ENCODE measurements at places on chromosomes 11 and 22.

- DNase-seq: no peak
Measured at GRCh38 chr11:29321293-29322132, 695.3 kb downstream of the KCNA4 start.

DNA sequence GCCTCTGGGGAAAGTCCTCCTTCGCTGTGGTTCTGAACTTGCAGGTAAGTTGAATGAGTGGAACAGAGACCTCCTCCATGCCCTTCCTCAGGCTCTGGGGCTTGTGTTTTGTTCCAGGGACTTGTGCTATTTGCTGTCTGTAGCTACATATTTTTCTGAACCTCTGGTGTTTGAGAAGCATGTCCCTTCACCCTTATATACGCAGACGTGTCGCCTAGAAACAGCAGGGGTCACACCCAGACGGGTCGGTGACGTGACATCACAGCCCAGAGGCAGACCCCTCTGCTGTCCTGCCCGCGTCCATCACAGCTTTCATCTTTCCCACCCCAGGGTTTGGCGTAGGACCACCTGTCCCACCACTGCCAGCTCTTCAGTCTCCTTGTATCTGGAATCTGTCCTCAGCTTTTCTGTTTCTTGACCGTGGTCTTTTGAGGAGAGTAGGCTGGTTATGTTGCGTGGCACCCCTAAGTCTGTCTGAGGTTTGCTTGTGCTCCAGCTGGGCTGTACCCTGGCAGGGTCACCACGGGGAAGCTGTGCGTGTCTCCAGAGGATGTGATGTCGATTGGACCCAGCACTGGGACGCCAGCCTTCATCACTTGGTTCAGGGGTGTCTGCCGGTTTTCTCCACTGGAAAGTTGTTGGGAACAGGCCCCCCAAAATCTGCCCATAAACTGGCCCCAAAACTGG is 13.4 kb upstream of the MUC5B start:
- no peak for DNase-seq

GRCh38 chr22:49585461-49586243 is 242.0 kb downstream of the BRD1 start:
- DNase-seq: no peak

DNA sequence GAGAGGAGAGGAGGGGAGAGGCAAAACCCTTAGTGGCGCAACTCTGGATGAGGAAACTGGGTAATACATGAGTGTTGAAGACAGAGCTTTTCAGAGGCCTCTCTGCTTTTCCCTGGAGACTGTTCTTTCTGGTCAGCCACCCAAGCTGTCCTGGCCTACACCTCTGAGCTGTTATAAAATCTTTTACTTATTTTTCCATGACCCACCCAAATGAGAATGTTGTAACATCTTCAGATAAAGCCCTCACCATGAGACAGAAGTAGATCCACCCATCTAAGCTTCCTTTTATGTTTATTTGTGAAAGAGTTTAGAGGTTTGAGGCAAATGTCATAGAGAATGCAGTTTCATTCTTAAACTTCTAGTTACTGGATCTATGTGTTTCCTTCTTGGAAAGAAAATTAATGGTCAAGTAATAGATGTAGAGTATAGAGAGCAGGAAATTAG is 20.3 kb upstream of the APLP2 start:
- DNase-seq: no peak

DNA sequence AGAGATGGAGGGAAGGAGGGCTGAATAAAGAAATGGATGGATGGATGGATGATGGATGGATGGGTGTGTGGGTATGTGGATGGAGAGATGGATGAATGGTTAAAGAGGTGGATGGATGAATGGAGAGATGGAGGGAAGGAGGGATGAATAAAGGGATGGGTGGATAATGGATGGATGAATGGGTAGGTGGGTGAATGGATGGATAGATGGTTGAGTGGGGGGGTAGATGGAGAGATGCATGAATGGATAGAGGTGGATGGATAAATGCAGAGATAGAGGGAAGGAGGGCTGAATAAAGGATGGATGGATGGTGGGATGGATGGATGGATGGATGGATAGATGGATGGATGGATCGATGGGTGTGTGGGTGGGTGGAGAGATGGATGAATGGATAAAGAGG is 71.6 kb downstream of the CDKN1C start:
- DNase-seq: no peak

DNA sequence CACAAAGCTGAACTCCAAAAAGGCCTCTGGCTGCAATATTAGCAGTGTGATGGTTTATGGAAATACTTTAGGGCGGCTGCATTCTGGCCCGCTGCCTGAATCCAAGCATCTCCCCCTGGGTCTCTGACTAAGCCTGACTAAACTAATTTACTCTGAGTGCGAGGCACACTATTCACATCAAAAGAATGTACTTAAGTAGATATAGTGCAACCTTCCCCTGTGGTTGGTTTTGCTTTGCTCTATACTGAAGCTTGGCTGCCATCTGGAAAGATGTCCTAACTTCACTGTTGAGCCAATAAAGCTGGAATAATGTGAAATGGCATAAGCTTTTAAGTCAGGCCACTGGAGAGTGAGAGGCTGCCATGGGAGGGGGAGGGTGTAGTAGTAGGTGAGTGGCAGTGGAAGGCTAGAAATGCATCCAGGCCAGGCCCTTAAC is 321.6 kb downstream of the AASDHPPT start:
- no peak for DNase-seq

- DNase-seq: no peak
Measured at GRCh38 chr11:128645968-128646367, 47.9 kb upstream of the FLI1 start.

DNA sequence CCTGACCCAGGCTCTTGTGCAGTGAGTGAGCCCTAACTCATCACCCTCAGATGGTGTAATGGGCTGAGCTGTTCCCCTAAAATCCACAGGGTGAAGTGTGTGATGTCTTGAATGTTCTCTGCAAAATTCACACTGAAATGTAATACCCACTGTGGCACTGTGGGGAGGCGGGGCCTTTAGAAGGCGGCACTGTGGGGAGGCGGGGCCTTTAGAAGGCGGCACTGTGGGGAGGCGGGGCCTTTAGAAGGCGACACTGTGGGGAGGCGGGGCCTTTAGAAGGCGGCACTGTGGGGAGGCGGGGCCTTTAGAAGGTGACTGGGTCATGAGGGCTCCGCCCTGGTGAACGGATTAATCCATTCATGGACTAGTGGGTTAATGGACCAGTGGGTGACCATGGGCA is 33.0 kb downstream of the CHID1 start:
- no peak for DNase-seq

- DNase-seq: no peak
Measured at GRCh38 chr11:69213964-69214363, 58.2 kb downstream of the SMIM38 start.

GRCh38 chr11:34893416-34893815 is 22.8 kb downstream of the APIP start:
- DNase-seq: no peak

GRCh38 chr11:65432686-65433582 is 10.3 kb downstream of the NEAT1 start:
- DNase-seq: no peak

GRCh38 chr11:66562907-66563583 is 5.4 kb downstream of the CTSF start:
- no peak for DNase-seq

DNA sequence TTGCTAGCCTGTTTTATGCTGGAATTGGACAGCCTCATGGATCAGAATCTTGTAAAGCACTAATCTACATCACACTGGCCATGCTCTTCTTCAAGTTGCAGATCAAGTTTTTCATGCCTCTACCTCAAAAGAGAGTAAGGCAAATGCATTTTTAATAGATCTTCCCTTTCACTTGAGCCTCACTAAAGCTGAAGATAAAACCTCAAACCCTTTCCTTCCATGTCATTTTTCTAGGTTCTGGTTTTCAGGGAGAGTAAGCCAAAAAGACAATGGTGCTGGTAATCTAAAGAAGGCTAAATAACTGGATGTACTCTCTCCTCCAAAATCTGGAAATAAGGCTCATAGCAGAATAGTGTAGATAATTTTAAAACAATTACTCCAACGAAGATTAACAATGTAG is 28.3 kb downstream of the POU2AF1 start:
- DNase-seq: no peak

GRCh38 chr11:22677153-22677903 is 10.9 kb downstream of the GAS2 start:
- DNase-seq: no peak

GRCh38 chr11:69297787-69298266 is 3.9 kb downstream of the MYEOV start:
- no peak for DNase-seq

DNA sequence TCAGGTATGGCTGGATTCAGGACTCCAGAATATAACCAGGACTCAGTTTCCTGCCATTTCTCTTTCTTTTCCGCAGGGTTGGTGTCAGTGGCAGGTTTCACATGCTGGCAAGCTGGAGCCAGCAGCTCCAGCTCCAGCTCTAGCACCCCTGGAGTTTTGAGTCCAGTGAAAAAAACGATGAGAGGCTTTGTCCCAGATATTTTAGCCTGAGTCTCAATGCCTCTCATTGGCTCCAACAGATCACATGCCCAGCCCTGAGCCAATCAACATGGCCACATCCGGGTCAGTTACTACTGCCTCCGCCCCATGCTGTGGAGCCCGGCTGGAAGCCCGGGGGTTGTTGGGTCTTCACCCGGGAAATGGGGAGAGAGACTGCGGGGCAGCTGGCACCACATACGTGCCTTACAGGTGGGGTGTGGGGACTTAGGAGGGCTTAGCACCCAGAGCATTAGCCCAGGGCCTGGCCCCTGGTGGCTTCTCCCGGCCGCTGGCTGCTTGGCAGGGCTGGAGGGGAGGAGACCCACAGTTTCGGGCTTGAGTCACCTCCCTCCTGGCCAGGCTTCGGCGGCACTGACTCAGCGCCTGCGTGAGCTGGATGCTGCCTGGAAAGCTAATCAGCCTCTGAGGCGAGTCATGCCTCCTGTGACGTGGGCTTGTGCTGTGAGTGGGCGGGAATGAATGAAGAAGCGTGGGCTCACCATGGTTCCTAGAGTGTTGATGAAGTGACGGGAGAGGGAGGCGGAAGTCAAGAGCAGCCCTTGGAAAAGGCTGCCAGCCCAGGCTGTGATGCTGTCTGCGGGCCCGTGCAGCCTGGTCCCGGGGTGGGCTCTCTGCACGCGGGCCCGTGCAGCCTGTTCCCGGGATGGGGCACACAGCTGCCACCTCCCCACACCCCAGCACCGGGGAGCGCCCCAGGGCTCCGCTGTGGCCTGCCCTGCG is 15.3 kb upstream of the MRTFA start:
- no peak for DNase-seq

DNA sequence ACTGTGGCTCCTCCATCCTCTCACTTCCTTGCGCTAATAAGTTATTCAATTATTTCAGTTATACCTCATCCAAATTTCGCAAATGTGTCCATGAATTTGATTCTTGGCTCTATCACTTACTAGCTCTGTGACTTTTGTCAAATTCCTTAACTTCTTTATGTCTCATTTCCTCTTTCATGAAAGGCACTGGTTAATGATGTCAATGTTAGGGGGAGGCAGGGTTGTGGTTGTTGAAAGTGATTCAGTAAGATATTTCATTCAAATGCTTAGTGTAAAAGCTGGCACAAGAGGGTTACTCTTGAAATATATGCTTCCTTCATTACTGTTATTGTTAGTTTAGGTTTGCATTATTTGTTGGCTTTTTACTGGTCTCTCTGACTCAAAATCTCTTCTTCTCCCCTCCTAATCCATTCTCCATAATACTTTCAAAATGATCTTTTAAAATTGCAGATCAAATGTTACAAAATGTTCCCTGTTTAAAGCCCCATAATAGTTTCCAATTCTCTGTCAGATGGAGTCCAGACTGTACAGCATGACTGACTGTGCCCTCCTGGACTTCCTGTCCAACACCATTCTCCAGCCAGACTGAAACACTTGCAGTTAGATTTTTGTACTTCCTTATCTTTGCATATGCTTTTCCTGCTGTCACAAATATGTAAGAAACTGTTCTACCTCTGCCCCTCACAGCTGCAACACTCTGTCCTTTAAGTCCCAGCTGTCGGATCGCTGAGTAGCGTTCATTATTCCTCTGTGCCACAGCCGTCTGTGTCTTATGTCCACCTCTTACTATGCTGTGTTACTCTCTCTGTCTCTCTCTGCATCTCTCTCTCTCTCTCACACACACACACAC is 510.6 kb upstream of the RAG2 start:
- no peak for DNase-seq

GRCh38 chr22:36819112-36819511 is 2.3 kb upstream of the PVALB start:
- DNase-seq: no peak

DNA sequence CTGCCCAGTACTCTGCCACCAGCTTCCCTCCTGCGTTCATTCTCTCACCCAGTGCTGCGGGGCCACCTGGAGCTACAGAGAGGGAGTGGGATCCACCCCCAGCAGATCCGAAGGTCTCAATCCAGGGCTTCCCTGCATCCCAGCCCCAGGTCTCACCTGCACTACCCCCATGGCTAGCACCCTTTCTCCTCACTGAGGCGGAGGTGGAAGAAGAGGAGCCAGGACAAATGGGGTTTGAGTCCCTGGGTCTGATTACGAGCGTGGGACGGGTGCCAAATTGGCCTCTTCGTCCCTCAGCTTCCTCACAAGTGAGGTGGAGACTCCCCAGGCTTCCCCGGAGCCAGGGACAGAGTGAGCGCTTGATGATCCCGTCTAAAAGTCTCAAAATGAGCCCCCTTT is 64.2 kb downstream of the NFAM1 start:
- no peak for DNase-seq

- no peak for DNase-seq
Measured at GRCh38 chr11:83437939-83438338, 151.8 kb upstream of the CCDC90B start.

DNA sequence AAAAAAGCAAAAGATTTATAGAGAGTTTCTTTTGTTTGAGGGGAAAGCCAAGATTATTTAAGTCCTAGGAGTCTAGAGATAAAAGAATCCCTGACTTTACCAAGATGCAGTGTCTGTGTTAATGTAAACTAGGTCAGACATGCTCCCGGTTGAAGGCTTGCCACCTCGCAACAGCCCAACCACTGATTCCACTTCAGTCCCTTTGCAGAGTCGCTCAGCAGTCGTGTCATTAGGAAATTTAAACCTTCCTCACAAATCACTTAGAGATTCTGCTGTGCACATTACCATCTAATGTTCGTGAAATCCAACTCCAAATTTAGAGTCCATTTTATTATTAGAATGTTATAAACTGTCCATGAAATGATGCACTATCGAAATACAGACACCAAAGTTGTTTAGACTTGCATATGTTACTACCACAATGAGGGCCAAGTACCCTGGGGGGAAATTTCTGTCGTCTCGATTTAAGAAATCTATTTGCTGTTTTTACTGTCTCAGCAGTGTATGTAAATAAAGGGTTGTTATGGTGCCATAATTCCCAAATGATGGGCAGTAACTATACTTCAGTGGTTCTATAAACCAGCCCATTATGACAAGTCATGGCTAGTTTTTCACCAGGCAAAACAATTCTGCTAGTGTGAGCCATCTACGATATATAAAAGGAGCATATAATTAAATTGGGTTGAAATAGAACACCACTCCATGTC is 101.4 kb upstream of the MTNR1B start:
- no peak for DNase-seq

DNA sequence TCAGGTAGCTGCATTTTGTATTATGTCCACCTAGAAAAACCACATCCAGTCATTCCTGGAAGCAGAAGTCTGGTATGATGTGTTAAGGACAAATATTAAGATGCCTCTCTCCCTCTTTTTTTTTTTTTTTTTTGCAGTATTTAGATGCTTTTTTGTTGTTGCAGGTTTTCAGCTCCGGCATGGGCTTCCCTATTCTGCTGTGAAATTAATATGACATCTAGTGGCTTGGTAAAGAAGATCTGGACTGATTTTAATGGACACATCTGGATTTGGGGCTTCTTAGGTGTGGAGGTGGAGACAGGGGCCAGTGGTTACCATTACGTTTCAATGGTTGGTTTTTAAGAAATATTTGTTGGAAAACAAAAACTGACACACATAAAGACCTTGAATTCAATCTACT is 47.5 kb upstream of the RASSF10 start:
- no peak for DNase-seq

- no peak for DNase-seq
Measured at GRCh38 chr11:97158243-97158642, 768.4 kb downstream of the JRKL start.

Data from activated naive CD4-positive, alpha-beta T cell (primary cell).